ENCODE measurements at places on chromosomes 3 and 15.

GRCh38 chr15:101049282-101049681, 130.1 kb downstream of the LRRK1 start:
- DNase-seq = no peak

GRCh38 chr15:48695088-48695826, 49.7 kb upstream of the FBN1 start:
- DNase-seq = no peak

DNA sequence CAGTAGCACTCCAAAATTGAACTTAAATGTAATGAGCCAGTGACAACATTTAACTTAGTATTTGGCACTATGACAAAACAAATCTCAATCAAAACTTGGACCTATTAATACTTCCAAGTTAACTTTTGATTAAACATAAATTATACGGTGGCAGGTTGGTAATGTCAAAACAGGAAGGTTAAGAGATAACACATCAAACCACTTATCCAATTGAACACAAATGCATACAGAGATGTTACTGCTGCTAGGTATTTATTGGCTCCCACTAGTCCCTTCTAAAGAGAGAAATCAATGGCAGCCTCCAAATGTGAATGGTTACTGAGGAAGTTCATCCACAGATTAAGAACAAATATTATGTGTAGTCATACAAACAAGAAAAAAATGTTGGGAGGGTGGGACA, 1.8 kb downstream of the GSK3B start:
- no peak for DNase-seq

DNA sequence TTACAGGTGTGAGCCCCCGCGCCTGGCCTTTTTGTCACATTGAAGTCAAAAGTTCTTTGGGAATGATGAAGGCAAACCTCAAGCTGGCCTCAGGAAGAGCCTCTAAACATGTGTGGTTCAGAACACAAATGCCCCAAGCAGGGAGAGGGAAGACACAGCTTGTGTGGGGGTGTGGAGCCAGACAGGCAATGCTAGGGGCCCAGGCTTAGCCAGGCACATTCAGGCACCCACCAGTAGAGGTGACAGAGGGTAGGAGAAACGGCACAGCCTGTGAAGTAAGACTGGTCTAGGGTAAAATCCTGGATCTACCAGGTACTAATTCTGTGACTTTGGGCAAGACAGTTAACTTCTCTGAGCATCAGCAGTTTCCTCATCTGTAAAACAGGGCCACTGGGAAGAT, 3.5 kb downstream of the HDC start:
- DNase-seq = no peak

GRCh38 chr3:37219266-37219665, 44.9 kb upstream of the LRRFIP2 start:
- DNase-seq = no peak

DNA sequence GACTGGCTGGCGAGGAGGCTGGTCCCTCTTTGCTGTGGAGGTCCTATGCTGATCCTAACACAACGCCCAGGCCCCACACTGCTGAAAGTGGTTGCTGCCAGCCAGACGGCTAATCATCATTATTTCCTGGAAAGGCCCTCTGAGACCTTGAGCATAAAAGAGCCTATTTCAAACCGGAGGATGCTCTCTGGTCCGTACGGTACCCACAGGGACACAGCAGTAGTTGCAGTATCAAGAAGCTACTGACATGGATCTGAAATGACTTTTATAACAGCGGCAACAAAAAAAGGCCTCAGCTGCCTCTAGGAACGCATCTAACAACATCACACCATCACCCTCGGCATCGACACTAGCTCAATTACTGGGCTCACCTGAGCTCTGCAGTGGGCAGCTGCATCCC, 59.1 kb upstream of the FOXB1 start:
- DNase-seq = no peak

DNA sequence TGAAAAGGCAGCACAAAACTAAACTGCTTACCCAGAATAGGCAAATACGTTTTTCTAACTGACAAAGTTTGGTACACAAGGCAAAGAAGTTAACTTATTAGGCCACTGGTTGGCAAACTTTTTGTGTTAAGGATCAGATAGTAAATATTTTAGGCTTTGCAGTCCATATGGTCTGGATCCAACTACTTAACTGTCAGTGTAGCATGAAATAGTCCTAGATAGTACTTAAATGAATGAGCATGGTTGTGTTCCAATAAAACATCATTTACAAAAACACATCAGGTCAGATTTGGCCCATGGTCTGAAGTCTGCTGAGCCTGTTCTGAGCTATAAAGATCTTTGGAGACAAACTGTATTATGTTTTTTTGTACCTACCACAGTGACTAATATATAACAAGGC, 136.9 kb downstream of the PCCB start:
- no peak for DNase-seq

All from stimulated activated CD8-positive, alpha-beta memory T cell treated with anti-CD3 and anti-CD28 coated beads, Interleukin-2, amount 100 ng/mL, for 1 hour (primary cell).